ENCODE measurements at places on chromosomes 12 and 14.

DNA sequence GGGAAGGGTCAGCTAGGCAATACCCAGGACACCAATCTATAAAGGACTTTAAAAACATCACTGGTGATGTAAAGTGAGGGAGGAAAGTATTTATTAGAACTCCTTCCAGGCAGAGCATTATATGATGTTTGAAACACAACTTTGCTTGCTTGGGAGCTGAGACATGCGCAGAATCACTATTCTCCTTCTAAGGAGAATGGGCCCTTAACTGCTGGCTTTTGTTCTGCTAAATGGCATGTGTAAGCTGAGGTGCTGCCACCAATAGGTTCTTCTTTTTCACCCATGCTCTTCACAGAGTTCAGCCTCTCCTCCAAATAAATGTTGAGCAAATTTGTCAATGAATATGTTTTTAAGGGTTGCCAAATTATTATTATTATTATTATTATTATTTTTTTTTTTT lies 3.9 kb downstream of the STAC3 start:
- no peak for DNase-seq

DNA sequence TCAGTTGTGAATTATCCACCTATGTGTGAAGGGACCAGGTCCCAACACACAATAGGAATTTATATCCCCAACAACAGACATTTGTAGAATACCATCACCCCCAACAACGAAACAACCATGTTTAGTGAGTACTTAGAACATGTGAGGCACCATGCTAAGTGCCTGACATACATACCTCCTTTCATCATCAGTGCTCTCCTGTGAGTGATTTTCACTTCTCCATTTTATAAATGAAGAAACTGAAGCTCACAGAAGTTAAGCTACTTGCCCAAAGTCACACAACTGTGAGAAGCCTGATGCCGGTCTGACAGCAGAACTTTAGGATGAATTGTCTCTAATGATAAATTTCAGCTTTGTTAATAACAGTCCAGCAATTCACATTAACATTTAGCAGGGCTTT lies 35.4 kb downstream of the SPTB start:
- no peak for DNase-seq

DNA sequence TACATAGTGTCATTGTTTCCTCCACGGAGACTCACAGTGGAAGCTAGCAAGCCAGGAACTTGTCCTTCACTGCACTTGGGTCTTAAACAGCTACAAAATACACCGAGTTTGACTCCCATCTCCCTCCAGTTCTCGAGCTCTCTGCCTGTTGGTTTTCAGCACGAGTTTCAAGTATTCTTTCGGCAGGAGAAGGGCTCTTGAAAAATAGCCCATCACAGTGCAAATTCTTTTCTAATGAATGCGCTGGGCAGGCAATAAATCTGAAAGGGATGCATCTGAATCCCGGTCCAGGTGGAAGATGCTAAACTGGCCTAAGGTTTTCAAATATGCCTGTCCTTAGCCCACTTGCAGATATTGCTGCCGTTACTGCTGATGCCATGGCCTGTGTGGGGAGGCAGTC lies 173.9 kb downstream of the CACNA1C start:
- no peak for DNase-seq

DNA sequence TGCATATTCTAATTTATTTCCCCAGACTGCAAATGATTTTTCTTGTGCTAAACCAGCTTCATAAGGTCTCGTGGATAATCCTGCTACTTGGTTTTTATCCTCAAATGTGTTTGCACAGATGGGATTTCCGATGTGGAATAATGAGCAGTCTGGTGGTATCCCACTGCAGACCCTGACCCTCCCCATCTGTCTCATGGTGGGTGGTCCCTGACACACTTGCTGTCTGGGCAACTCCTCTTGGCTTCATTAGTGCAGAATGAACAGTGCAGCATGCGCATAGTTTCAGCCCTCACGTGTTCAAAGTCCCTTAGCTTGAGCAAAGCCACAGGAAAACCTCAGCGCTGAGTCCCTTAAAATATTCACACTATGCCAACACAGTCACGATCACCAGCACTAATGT lies 996.5 kb downstream of the AACS start:
- no peak for DNase-seq

DNA sequence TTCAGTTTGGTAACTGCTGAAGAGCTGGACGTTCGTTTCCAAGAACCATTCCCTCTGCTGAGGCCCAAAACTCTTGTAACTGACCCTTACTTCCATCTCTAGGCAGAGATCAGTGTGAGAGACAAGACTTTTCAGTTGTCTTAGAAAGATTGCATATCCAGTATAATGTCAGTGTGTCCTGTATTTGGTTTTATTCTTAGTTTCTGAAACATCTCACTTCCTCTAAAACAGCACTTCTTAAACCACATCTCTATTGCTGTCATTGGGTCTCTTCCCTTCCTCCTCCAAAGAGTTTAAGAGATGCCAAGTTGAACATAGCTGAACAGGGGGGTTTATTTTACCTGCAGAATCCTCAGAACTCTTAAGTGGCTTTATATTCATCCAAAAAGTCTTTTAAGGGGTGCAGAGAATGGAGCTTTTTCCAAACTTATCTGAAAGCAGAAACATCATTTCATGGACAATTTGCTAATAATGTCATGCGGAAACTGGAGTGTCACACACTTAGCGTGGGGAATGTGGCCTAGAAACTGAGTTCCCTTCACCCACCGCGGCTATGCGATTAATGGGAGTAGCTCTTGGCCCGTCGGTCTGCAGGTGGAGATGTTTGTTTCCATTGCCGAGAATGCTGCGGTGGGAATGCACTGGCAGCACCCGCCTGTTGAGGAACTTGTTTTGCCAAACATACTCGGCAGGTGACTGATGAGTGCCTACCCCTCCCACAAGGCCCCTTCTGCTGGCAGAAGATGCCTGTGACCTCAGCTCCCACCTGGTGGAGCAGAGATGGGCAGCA lies 148.2 kb downstream of the ADGRD1 start:
- no peak for DNase-seq

Measured in LHCN-M2 (cell line).